ENCODE measurements at places on chromosomes 1 and 21. TPM values are rescaled to one million over a fixed set of nuclear protein-coding genes. Genes with fewer than 3 reads are reported as not detected.

DNA sequence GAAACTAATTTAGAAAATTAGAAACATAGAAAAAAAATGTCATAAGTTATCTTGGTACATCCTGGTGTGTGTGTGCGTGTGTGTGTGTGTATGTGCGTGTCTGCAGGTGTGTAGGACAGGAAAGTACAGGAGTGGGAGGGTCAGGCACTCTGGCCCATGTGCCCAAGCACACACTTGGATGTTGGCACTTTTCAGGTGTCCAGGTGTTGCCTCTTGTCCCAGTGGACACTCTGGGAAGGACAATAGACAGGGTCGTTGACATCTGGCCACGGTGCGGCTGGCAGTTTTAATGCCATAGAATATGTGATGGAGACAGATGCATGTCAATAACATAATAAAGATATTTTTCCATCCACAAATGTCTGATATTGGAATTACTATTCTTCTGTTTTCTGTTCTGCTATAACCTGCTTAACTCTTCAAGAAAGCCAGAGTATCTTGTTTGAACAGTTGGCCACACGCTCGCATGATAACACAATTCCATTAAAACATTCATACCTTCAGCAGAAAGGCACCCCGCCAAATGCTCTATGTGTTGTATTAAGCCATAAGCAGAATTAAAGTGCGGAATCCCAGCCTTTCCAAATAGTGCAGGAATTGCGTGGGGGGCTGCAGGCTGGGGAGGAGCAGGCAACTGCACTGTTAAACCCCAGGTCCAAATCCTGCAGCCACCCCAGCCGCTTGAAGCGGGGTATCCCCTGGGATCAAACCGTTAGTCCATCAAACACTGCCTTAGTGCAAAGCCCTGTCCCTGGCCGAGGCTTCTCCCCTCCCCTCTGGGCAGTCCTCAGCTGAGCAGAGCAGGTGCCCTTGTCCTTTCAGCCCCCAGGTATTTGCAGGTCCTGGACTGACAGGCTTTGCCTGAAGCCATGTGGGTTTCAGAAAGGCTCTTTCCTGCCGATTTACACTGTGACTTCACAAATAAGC, 390.0 kb downstream of the CAMTA1 start:
- no peak for DNase-seq

DNA sequence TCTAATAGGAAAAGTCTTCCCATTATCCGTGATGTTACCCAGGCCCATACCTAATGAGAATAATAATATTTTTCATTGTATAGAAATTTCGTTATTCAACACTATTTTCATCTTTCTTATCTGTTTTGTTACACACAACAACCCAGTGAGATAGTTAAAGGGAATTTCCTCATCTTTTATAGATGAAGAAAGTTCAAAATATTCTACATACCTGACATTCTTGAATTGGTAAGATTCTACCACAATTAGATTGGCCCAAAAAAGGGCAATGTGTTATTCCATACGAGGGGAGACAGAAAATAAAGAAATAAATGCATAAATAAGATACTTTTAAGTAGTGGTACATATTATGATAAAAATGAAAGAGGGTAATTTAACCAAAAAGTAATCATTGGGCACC, 405.5 kb upstream of the ADAMTS5 start:
- DNase-seq: no peak

DNA sequence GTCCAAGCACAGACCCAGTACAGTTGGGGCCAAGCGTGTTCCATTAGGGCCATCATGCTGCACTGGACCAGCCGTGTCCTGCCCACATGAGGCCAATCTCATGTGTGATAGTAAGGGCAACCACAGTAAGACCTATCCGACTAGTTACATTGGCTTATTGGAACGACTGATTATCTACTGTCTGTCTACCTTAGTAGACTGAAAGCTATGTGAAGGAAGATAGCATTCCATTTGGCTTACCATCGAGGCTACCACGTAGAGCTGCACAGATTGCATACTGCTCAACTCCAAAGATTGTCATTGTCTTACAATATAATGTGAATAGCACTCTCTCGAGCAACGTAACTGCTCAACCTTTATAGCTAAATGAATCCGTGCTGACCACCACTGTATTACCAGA, 10.6 kb downstream of the PTGER3 start:
- no peak for DNase-seq

DNA sequence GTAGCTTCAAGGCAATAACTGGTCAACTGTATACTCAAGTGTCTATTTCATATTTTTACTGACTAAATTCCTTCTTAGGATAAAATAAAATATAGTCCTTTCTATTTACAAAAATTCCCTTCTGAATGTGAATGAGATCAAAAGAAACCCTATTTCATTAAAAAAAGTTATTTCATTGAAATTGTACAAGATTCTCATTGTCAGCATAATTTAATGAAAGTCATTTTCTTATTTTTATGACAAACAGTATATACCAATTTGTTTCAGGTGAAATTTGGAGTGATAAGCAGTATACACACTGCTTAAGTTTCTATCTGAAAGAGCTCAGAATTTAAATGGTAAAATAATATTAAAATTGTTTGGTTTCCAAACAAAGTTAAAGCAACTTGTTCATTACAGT, 269.2 kb downstream of the USH2A start:
- DNase-seq: no peak

DNA sequence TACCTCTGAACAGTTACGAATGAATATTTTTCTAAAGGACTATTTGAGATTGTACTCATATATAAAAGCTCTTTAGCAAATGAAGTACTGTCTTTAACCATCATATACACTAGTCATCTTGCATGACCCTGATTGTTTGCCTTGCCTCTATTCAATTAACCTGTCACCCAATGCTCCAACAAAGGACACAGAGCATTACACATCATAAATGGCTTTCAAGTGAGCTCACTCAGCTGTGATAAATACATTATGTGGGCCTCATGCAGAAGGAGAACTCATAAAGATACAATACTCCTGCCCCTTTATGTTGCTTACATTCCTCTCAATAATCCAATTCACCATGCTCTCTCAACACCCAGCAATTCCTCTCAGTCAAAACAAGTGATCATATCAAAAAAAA, 993.0 kb upstream of the PRMT6 start:
- no peak for DNase-seq

GRCh38 chr1:6098303-6099215, 52.9 kb downstream of the KCNAB2 start:
- DNase-seq: no peak

- DNase-seq: no peak
Measured at GRCh38 chr1:246335151-246335550, 171.9 kb downstream of the SMYD3 start.

DNA sequence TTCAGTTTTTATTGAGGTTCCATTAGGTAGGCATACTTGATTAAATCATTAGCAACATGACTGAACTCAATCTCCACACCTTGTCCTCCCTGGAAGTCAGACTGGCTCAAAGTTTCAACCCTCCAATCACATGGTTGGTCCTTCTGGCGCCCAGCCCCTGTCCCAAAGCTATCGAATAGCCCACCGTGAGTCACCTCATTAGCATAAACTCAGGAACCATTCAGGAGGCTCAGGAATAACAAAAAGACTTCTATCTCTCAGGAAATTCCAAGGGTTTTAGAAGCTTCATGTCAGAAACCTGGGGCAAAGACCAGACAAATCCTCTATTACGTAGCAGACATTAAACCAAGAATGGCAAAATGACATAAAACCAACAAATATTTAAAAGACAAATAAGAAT, 78.6 kb downstream of the RGS2 start:
- DNase-seq: peak; percentile 15

- peak; percentile 24 for DNase-seq
Measured at GRCh38 chr21:44485254-44485793, 30.0 kb downstream of the LRRC3 start.

DNA sequence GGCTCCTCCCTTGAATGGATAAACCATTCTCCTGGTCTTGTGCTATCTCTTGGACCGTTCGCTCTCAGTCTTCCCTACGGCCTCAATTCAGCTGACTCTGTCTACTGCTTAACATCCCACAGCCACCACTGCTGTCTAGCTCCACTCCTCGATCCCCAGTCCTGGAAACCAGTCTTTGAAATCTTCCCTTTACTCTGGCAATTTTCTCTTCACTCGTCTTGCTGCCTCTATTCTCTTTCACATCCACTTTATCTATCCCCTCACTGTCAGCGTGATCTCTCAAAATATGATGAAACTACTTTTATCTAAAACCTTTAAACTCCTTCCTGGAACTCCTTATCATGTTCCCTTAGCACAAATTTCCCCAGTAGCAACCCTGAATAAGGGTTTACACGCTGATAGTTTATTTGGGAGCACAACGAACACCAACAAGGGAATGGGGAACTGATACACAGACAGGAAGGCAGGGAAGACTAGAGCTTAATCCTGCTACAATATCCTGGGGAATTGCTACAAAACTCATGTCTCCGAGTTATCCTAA, 131.6 kb upstream of the SAMSN1 start:
- no peak for DNase-seq

- peak; percentile 90 for DNase-seq
Measured at GRCh38 chr1:234659538-234659937, 49.6 kb upstream of the IRF2BP2 start.

GRCh38 chr1:32764826-32765569, 52.2 kb downstream of the YARS1 start:
- DNase-seq: no peak

- no peak for DNase-seq
Measured at GRCh38 chr1:103365860-103366569, 159.5 kb upstream of the RNPC3 start.

DNA sequence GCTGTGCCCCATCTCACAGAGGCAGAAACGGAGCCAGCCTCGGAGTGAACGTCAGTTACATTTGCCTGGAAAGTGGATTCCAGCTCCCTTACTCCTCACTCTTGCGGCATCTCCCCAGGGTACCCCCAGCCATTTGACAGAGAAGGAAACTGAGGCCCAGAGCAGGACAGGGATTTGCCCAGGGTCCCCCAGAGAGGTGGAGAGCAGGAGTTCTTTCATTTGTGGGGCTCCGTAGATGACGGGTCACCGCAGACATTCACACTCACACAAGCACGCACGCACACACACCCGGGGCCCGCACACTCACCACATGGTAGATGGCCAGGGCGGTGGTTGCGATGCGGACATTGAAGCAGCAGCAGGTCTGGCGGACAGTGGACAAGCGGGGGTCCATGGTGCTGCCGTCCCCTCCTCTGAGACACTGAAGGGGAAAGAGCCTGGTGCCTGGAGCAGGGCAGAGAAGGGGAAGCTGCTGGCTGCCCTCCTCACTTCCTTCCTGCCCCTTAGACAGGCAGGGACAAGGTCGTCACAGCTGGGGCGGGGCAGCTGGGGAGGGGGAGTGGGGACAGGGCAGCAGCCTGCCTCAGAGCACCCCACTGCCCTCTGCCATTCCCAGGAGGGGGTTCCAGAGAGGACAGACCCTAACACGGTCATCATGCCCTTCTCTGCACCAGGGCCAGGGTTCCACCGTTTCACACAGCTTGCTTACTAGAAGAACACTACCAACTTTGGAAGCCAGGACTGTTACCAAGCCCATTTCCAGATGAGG, at the start of gene LAPTM5:
Gene LAPTM5 (minus strand): TSS at position 423 of the 769 bp plus-strand sequence. CDS start 29 bp downstream, at position 394.
- no peak for DNase-seq

DNA sequence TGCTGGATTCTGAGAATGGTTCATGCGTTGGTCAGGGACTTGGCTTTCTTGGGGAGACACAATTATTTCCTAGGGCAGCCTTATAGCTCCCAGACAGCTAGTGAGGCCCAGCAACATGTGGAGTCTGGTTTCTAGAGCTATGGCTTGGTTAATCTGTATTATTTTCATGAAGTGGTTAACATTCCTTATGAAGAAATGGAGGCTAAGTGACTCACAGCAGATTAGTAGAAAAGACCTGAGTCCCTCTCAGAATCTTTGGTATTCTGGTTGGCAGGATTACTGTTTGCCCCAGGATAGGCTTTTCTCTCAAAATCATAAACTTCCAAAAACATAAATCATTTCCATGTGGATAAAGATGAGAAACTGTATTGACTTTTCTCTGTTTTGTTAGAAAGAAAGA, 42.3 kb downstream of the DUSP10 start:
- DNase-seq: peak; percentile 59

GRCh38 chr1:181593042-181593441, 109.7 kb downstream of the CACNA1E start:
- no peak for DNase-seq

DNA sequence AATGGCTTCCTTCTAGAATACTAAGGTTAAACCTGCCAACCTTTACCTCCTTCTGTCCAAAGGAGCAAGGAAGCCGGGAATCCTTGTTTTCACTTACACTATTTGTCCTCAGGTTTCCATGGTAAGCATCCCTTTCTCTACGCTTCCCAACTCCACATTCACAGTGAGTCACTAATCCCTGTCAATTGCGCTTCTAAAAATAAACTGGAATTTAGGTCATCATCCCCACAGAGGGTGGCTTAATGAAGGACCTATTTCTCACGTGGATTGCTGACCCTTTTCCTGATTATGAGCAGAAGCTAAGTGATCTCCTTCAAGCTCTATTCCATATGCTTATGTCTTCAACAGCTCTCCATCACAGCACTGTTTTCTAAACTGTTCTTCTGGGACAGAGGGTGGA, 39.9 kb upstream of the ABCA4 start:
- DNase-seq: peak; percentile 97

- no peak for DNase-seq
Measured at GRCh38 chr1:48556186-48556850, 84.3 kb upstream of the SPATA6 start.

DNA sequence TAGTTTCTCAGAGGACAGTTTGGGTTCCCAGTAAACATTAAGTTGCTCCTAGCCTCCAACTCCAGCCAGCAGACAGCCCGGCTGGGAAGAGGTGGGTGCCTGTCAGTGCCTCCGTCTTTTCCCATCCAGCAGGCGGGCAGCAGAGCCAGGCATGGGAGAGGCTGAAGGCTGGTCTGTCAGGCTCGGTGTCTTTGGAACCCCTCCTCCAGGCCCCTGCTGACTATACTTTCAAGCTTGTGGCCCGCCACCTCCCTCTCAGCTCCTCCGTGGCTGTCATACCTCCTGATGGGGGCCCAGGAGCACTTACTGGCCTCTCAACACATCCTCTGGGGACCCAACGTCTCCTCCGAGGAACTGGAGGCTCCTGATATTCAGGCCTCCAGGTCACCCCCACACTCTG, 140.9 kb downstream of the ACTL8 start:
- no peak for DNase-seq

The RHEX gene
- not detected for total RNA-seq

The OXCT2 gene
- 0.30 TPM for total RNA-seq

The GPR37L1 gene
- total RNA-seq: not detected

The MARK1 gene
- total RNA-seq: not detected

The FAM3B gene
- total RNA-seq: not detected

The TRPM2 gene
- total RNA-seq: 0.99 TPM

The RRAGC gene
- 31.7 TPM for total RNA-seq

The LCE1A gene
- total RNA-seq: not detected

Measured in M059J (cell line).